ENCODE measurements at places on chromosomes 2 and 18.

GRCh38 chr2:212712466-212712865 lies 173.9 kb upstream of the ERBB4 start:
- no peak for DNase-seq

DNA sequence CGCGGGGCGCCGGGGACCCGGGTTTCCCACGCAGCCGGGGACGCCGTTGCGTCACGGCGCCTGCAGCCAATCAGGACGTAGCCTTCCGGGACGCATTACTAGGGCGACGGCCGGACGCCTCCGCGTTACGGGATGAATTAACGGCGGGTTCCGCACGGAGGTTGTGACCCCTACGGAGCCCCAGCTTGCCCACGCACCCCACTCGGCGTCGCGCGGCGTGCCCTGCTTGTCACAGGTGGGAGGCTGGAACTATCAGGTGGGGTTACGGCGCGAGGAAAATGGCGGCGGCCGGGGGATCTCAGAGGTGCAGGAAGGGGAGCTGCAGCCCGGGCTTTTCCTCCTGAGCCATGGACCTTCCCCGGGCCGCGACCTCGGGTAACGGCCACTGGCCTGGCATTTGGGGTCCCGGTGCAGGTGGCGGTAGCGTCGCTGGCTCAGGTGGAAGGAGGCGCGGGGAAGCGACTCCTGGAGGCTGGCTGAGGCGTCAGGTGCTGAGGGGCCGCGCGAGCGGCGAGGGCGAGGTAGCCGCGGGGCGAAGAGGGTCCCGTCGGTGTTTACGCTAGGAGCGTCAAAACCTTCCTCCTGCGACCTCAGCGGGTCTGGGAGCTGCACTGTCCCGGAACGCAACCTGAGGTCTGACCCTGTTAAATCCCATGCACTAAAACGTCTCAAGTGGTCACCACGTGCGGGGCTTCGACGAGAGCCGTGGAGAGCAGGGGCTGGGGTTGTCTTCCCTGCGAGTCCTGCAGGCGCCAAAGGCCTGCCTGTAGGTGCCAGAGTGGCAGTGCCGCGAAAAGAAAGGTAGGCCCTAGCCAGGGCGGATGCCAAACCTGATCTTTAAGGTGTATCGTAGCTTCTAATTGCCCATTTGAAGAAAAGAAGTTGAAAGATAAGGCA lies at the start of gene LCLAT1:
Gene LCLAT1 (plus strand): TSS at position 98 of the 897 bp plus-strand sequence. CDS start 78,345 bp downstream, outside the sequence.
- DNase-seq = peak; percentile 80

DNA sequence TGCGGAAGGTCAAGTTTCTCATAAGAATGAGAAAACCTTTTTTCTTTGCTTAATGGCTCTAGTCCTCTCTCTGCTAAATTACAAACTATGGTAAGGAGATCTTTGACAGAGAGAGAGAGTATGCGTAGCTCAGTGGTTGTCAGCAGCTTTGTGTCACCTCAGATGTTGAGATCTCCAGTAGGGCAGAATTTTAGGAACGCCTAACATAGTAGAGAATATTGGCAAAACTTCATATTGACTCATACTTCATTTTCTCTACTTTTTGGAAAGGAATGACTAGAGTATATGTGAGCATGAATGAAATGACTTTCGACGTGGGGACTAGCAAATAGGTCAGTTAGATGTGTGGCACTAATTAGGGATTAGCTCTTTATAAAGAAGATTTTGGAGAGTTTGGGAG lies 64.0 kb downstream of the WDR7 start:
- DNase-seq = no peak

GRCh38 chr2:60480089-60480773 lies 73.2 kb downstream of the BCL11A start:
- DNase-seq = no peak

DNA sequence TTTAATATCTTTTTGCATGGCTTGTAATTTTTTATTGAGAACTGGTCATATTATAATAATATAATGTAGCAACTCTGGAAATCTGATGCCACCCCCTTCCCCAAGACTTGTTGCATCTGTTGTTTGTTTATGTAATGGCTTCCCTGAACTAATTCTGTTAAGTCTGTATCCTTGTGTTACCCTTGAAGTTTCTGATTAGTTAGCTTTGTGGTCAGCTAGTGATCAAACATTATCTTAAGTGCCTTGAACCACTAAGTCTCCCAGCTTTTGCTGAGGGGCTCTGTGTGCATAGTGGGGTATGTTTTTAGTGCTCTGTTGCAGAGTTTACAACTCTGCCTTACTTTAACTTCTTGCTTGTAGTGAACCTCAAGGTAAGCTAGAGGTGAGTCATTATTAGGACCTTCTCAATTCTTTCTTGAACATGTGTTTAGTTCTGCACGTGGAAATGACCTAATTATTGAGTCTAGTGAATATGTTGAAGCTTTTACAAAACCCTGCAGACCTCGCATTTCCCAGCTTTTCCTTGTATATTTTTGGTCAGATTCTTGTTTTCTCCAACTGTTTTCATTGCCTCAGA lies 24.8 kb downstream of the SMCHD1 start:
- no peak for DNase-seq

DNA sequence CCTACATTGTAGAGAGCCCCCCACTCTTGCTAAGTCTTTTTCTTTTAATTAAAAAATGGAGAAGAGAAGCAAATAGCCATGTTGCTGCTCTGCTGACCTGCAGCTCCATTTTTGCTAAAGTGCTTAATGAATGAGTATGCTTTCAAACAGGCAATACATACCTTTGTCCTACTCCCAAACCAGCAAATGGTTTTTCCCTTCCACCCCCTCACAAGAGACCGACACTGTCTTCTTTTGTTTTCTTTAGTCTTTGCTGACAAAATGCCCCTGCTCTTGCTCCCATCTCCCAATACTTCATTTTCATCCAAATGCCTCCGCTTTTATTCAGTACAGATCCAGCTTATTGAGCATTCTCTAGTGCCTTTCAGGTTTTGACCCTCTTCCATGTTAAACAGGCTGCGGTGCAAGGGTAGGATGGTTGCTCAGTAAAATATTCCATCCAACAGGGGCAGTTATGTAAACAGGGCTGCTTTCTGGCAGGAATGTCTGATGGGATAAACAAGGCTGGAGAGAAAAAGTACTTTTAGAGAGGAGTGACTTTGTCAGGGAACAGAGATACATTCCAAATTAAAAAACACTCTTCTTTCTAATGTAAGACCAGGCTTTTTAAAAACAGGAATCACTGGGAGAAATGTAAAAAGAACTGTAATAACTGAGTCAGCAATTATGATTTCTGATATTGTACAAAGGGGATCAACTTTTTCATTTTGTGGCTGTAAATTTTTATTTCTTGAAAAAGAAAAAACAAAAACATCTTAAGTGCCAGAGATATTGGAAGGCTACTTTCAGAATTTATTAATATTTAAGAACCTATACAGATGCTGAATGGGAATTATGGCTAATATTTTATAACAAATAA lies 136.8 kb downstream of the MEP1B start:
- no peak for DNase-seq

- no peak for DNase-seq
These were observed 55.0 kb downstream of the MAPK4 start for GRCh38 chr18:50614838-50615237.

GRCh38 chr2:129296396-129296795 lies 683.1 kb upstream of the RAB6C start:
- no peak for DNase-seq

DNA sequence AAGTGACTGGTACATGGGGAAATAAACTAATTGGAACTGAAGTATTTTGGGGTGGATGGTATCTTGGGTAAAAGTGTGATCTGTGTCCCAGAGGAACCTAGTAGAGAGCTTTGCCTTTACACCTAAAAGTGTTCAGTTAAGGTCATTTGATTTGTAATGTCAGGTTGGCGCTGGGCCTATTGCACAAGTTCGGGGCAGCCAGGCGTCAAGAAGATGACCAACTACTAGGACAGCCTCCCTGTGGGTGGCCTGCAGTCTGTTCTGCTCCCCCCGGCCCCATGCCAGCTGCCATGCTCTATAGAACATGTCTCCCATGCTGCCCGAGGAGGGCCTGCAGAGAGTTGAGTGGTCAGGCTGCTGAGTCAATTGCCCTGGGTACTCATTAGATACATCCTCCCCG lies 10.1 kb downstream of the RRM2 start:
- no peak for DNase-seq

GRCh38 chr2:231065966-231066365 lies 9.3 kb downstream of the PSMD1 start:
- no peak for DNase-seq

GRCh38 chr18:76493213-76494161 lies 1.6 kb downstream of the ZNF516 start:
- peak; percentile 35 for DNase-seq

DNA sequence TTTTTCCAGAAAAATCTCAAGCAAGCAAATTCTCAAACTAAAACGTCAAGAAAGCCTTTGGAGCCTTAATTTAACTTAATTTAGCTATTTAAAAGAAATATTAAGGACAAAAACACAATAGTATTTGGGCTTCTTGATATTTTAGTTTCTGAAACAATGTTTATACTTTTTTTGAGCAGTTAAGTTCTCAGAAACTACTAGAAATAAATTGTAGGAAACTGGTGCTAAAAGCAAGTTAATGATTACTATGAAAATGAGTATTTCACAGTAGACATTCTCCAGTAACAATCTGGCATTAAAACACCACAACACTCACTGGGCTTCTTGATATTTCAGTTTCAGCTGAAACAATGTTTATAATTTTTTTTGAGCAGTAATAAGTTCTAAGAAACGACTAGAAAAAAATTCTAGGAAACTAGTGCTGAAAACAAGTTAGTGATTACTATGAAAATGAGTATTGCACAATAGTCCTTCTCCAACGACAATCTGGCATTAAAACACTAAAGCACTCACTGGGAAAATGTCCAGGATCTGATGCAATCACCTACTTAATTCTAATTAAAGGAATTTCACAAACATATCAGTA lies 45.1 kb downstream of the TRAK2 start:
- DNase-seq = no peak

GRCh38 chr18:40769786-40770185 lies 1185.2 kb upstream of the PIK3C3 start:
- DNase-seq = no peak

- DNase-seq = no peak
These were observed 9.4 kb upstream of the AGFG1 start for GRCh38 chr2:227462462-227462951.

Data from HL-60 (cell line).